Left hindlimb (tissue), 1 donor: ENCODE measurements at places on chromosomes 7 and 10.

GRCh38 chr10:120505866-120506265 lies 48.8 kb downstream of the PLPP4 start:
- DNase-seq: no peak

- no peak for DNase-seq
Observed at GRCh38 chr10:3987143-3987974, 202.3 kb upstream of the KLF6 start.

GRCh38 chr7:100785878-100786277 lies 41.4 kb downstream of the EPHB4 start:
- DNase-seq: no peak

GRCh38 chr7:151889406-151890354 lies 12.8 kb upstream of the PRKAG2 start:
- no peak for DNase-seq

GRCh38 chr10:49149881-49150280 lies 16.1 kb upstream of the FAM170B start:
- no peak for DNase-seq

- no peak for DNase-seq
Observed at GRCh38 chr10:43734716-43735115, 86.0 kb upstream of the ZNF32 start.

DNA sequence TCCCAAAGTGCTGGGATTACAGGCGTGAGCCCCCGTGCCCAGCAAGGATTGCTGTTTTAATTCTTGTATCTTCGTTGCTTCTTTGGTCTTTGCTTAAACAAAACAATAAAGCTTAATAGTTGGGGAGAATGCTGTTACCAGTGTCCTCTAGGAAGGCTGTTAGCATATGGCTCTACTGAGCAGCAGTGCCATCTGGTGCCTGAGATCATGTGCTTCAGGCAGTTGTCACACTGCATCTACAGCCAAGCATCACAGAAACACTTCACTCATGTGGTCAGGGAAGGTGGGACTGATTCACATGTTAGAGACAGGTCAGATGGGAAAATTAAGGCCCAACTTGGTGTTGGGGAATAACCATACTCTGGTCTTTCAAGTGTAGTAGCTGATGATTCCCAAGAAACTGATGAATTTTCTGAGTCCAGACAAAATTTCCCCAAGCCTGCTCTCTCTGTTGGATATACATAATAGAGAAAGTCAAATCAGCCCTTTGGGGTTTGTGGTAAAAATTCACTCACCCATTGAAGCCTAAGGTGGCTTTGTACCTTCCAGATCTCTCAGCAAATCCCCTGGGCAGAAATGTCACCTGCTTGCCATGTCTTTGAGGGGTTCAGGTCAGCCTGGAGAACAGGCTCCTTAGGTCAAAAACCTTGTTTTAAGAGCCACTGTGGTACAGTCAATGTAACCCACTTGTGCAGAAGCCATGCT lies 28.4 kb downstream of the UBE2D4 start:
- DNase-seq: no peak

GRCh38 chr7:157670490-157671357 lies 333.9 kb downstream of the DNAJB6 start:
- DNase-seq: peak; percentile 17

DNA sequence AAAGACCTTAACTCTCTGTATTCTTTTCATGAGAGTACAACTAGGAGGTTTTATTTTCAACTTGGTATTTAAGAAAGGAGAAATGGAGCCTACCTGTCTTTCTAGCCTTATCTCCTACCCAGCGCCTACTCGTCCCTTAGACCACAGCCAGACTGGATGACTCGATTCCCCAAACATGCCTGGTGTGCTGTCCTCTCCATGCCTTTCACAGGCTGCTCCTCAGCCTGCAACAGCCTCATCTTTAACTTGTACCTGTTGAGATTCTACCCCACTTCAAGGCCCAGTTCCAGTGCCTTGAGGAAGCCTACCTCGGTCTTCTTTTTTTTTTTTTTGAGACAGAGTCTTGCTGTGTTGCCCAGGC lies 29.4 kb downstream of the CPA1 start:
- no peak for DNase-seq

DNA sequence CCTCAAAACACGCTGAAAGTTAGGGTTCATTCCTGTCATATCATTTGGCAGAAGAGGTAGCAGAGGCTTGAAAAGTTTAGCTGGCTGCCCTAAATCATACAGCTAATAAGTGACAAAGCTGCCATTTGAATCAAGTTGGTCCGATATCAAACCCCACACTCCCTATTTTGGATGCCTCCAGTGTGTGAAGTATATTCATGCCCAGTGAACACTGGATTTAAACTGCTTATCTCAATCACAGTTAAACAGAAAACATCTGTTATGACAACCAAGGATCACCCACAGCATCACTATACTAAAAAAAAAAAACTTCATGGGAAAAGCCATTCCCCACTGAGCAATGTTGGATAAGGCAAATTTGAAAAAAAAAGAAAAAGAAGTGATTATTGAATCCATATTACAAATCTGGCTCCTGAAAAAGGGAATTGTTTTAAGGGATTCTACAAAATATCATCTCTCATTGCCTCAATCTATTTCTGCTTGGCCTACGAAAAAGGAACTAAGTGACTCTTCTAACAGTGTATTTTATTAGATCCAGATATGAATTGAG lies 48.3 kb downstream of the ABCB1 start:
- no peak for DNase-seq

DNA sequence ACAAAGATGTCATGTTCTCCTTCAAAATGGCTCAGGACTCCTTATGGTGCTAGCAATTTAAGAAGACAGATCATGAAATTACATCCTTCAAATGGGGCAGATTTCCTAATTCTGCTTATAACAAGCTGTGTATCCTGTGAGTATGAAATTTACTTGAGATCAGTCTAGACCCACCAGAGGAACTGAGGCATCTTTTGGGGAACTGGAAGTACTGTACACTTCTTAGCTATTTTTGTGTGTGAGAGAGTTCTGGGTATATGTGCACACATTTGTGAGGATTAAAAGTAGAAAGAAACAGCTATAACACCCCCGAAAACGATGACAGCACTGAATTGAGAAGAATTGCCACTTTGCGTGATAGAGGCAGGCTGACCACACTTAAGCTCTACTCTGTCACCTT lies 187.0 kb upstream of the CCDC6 start:
- DNase-seq: no peak

GRCh38 chr10:51911723-51912122 lies 212.3 kb upstream of the CSTF2T start:
- no peak for DNase-seq

DNA sequence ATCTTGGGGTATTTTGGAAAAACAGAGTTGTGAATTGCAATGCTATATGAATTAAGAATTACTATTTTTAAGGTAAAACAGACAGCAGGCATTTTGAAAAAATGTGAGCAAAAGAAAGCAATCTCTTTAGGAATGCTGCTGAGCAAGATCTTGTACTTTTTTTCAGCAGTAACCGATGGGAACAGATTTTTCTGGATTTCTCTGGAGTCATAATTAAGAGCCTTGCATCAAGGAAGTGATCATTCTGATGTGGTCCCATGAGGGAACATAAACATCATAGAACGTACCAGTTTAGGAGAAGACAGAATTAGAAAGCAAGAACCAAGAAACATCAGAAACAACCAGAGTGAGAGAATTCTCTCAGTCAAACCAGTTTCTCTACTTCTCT lies 157.0 kb upstream of the AGR3 start:
- no peak for DNase-seq

- no peak for DNase-seq
Observed at GRCh38 chr7:112257073-112257472, 50.6 kb downstream of the ZNF277 start.

- no peak for DNase-seq
Observed at GRCh38 chr7:13099154-13099795, 411.8 kb downstream of the ARL4A start.

DNA sequence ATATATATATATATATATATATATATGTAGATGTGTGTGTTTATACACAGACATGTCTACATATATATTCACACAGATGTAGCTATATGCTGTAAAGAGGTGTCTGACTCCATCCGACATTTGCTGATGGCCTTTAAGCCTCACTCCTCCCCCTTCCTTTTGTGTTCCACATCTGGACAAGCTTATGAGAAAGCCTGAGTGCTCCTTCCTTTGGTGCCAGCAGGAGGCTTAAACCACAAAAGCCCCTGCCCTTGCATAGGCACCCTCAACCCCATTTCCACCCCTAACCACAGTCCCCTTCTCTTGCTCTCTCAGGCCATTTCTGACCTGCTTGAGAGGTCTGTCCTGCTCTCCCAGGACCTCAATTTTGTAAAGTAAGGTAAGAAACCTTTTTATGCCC lies 98.7 kb downstream of the SVOPL start:
- no peak for DNase-seq

DNA sequence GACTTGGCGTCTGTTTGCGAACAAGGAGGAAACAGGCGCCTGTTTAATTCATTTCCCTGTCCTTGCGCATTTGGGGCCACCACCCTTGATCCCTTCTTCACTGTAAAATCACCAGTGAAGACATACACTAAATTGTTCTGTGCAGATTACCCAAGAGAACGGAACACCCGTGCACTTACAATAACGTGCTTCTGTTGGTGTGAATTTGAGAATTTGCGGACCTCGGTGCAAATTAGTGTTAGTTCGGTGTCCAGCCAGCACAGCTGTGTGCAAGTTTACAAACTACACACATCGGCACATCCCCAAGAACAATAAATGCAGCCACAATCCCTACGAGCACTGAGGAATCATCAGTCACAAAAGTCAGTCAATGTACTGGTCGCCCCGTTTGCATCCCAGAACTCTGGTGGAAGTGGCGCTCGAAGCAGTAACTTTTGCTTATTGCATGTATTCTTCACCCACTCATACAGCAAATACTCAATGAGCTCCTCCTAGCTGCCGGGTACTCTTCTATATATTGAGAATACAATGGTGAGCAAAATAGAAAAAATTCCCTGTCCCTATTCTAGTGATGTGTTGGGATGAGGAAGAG lies 786 bp upstream of the CNOT4 start:
- DNase-seq: no peak

GRCh38 chr10:61400524-61400923 lies 52.7 kb downstream of the TMEM26 start:
- DNase-seq: no peak

- no peak for DNase-seq
Observed at GRCh38 chr7:6508950-6509349, 42.3 kb downstream of the GRID2IP start.

GRCh38 chr7:22635349-22635748 lies 91.7 kb upstream of the IL6 start:
- no peak for DNase-seq

DNA sequence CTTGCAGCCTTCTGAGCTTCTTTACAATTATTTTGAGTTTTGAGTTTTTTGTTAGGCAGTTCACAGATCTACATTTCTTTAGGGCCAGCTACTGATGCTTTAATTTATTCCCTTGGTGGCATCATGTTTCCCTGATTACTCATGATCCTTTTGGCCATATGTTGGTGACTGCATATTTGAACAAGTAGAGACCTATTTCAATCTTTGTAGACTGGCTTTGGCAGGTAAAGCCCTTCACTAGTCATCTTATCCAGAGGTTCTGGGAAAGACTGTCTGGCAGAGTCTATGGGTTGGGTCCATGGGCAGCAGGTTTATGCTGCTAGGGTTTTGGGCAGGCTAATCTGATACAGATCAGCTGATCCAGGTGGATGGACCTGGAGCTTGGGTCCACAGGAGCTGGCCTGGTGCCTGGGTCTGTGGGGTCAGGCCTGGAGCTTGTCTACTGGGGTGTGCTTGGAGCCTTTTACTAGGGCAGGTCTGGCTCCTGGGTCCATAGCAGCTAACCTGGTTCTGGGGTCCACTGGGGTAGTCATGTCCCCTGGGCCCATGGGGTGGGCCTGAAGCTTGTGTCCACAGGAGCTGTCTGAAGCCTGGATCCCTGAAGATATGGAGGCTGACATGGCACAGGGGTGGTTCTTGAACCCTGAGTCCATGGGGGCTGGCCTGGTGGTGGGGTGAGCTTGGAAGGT lies 72.7 kb downstream of the GPR85 start:
- DNase-seq: no peak

- DNase-seq: no peak
Observed at GRCh38 chr10:123800821-123801220, 90.8 kb downstream of the CPXM2 start.

DNA sequence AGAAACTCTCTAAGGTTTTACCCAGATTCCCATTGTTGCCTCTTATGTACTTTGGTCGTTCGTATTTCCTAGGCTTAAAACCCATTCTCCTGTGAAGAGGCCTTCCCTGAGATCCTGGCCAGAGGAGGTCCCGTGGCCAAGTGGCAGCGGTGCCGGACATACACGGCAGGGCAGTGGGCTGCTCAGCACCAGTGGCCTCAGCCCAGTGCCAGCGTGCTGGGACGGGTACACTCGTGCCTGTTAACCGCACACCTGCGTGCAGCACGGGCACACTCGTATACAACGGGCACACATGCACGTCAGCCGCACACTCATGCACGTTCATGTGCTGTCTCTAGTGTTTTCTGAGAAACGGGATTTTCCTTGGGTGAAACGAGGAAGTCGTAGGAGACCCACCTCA lies 40.2 kb downstream of the FOXK1 start:
- no peak for DNase-seq

- no peak for DNase-seq
Observed at GRCh38 chr7:38478404-38478803, 152.8 kb downstream of the AMPH start.

DNA sequence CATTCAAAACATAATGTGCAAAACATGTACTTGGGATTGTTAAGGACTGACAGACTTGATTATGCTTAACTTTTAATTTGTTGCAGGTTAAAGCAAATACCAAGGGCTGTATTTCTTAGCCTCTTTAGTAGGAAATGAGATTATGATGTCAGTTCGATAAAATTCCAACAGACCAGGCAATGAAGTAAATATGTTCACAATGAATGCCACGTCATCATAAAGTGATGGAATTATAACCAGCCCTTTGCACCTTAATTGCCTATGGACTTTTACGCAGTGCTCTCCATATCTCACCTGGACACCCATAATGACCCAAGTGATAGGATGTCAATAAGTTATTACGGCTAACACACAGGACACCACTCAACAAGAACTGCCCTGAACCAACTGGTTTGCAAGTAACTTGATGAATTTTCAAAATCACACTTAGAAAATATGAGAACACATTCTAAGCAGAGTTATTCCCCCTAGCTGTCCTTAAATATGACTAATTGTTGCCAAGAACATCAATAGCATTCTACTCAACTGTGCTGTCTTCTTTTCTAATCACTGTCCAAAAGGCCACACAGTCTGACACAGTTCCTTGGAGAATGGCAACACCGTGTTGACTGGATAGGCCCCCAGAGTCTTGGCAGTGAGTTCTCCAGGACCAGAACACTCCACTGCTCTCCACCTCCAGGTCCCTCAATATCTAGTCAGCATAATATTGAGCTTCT lies 115.0 kb downstream of the CHCHD3 start:
- DNase-seq: no peak

- no peak for DNase-seq
Observed at GRCh38 chr7:111987115-111987826, 218.9 kb downstream of the DOCK4 start.

GRCh38 chr7:158251061-158251965 lies 336.3 kb downstream of the PTPRN2 start:
- DNase-seq: no peak

DNA sequence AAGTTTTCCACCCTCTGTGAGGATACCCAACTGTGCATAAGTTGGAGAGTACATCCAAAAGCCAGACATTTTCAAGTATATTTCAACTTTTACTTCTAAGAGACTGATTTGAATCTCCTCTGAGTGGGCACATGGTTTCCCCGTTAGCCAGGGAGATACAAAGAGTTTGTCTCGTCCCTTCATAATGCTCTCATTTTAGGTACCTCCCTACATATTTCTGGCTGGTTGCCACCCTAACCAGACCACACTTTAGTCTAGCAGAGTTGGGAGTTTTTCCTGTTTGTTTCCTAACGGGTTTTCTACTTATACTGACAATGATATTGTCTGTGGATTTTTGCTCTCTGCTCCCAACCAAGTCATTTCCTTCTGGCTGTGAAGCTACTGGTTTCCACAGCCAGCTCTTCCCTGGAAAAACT lies 180.3 kb downstream of the CCDC71L start:
- DNase-seq: no peak
